HFF-Myc (cell line): ENCODE measurements at places on chromosomes 2 and 18.

GRCh38 chr2:36376319-36376765 is 20.8 kb downstream of the CRIM1 start:
- DNase-seq: no peak

- DNase-seq: no peak
Observed at GRCh38 chr18:23471486-23471885, 18.4 kb downstream of the RIOK3 start.

DNA sequence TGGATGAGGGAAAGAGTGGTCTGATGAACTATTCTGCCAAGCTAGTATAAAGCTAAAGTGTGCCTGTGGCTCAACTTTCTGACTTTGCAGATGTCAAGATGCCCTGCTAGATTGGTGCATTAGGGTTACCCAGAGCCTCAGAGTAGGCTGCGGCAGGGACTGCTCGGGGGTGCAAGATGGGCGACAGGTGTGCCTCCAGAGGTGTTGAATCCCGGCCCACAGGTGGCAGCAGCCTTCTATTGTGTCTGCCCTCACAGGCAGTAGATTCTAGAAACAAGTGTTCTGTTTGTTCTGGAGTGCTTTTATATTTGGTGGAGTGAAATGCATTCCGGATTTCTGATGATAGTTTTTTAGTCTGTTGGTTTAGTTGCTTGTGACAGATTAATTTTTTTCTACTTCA is 131.6 kb upstream of the IL1R2 start:
- no peak for DNase-seq

- DNase-seq: no peak
Observed at GRCh38 chr2:69291721-69292120, 95.3 kb downstream of the GFPT1 start.

DNA sequence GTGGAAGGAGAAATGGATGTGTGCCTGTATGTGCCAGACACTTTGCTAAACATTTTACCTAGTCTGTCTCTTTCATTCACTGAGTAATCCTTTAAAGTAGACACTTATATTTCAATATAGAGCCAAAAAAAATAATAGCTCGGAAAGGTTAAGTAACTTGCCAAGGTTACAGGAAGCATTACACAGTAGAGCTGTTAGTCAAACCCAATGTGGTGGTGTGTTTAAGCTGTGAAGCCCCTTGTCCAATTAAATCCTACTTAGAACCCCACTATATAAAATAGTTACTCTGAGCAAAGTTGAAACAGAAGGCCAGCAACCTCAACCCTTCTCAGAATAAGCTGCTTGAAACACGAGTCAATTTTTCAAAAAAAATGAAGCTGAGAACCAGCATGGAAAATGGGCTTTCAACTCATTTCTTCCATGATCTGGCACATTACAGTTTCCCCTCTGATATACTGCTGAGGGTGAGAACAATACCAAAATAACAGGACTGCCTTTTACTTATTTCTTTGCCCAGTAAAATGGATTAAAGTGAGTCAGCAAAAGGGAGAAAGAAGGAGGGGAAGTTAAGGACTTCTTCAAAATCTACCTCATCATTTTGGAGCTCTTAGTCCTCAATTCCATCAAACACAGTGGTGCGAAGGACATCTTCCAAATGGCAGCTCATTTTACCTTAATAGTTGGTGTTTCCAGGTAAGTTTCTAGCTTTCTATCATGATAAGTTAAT is 7.9 kb downstream of the RDH14 start:
- DNase-seq: no peak

DNA sequence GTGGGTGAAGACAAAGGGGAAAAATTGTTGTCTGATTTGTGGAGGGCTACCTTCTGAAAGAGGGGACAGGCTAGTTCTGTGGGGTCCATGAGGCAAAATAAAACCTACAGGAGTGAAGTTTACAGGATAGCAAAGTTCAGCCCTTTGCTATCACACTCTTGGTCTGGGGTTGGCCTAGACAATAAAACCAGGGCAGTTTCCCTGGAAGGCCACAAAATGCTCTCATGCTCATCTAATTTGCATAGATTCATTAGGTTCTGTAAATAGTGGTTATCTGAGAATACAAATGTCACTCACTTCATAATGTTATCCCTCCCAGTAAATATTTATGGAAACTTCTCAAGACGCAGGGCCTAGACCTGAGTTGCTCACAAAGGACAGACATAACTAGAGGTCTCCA is 63.6 kb downstream of the INSIG2 start:
- no peak for DNase-seq

DNA sequence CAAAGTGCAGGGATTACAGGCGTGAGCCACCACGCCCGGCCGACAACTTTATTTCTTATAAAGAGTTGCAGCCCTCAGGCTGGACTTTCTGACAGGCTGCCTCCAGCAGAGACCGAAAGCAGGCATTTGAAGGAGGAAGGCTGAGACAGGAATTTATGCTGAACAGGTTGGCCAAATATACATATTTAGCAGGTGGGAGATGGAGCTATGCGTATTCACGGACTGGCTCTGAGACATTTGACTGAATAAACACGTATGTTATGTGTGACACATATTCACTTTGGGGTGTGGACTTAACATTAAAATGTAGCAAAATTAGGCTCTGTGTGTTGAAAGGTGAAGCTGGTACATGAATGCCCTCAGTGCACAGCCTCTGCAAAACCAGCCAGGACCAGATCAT is 65.9 kb downstream of the SNTG2 start:
- DNase-seq: no peak

DNA sequence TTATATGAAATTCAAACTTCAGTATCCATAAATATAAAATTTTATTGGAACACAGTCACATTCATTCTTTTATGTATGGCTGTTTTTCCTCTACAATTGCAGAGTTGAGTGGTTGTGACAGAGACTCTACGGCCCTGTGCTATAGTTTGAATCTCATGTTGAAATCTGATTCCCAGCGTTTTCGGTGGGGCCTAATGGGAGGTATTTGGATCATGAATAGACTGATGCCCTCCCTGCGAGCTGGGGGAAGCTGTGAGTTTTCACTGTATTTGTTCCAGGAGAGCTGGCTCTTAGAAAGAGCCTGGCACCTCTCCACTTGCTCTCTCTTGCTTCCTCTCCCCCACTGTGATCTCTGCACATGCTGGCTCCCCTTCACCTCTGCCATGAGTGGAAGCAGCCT is 1.7 kb downstream of the PFN4 start:
- DNase-seq: no peak

- DNase-seq: no peak
Observed at GRCh38 chr2:132668189-132668823, 1.7 kb downstream of the LYPD1 start.

GRCh38 chr18:13239171-13239956 is 20.8 kb downstream of the LDLRAD4 start:
- DNase-seq: no peak

DNA sequence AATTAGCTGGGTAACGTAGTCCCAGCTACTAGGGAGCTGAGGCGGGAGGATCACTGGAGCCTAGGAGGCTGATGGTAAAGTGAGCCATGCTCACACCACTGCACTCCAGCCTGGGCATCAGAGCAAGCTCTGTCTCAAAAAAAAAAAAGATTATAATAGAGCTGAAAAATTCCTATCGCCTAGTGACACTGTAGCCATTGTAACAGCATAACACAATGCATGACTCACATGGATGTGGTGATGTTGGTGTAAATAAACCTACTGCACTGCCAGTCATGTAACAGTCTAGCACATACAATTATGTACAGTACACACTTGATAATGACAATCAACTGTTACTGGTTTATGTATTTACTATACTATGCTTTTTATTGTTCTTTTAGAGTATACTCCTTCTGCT is 39.6 kb downstream of the MGAT4A start:
- peak; percentile 3 for DNase-seq

GRCh38 chr18:10081492-10081891 is 167.7 kb downstream of the VAPA start:
- DNase-seq: no peak

DNA sequence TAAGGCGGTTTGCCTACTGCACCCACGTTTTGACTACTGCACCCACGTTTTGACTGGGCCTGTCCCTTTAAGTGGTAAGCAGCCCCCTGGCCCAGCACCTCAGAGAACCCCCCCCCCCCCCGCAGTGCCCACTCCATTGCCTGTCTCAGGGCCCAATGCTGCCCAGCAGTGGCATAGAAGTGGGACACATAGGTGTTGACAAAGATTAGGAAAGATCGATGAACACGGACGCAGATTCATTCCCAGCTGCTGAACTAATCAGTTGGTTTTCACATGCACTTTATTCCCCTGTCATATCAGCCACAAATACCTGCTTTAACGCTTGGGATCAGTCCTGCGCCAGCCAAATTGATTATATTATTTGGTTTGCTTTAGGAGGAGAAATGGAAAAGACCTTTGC is 268.8 kb upstream of the SKOR2 start:
- no peak for DNase-seq

- DNase-seq: no peak
Observed at GRCh38 chr18:70158992-70159717, 46.3 kb downstream of the RTTN start.

GRCh38 chr18:22831441-22831904 is 101.7 kb upstream of the RBBP8 start:
- no peak for DNase-seq

GRCh38 chr2:187982668-187983067 is 309.0 kb upstream of the GULP1 start:
- no peak for DNase-seq

DNA sequence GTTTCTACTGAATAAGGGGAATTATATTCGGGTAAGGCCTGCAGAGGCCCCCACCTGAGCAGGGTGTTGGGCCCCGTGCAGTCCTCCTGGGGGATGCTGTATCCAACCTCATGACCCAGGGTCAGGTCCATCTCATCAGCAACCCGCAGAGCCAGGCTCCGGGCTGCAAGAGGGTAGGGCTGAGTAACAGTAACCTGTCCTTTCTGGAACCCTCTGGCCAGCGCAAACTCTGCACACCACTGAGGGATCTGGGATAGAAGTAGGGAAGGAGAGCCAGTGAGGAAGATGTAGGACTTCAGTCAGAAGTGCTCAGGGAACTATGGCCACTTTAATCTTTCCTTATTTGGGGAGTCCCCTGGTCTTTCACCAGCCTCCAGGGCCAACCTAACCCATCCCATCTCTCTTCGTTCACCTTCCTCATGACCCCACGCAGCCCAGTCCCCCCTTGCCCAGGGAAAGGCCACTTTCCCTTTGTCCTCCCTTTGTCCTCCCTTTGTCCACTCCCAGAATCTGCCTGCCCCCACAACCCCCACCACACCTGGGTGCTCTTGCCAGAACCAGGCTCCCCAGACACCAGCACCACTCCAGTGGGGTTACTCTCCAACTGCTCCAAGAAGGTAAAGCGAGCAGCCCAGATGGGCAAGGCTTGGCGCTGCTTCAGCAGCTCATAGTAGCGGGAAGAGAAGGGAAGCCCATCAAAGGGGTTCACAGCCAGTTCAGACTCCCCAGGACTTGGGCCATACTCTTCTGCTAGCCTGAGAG is 895 bp downstream of the DQX1 start:
- no peak for DNase-seq

DNA sequence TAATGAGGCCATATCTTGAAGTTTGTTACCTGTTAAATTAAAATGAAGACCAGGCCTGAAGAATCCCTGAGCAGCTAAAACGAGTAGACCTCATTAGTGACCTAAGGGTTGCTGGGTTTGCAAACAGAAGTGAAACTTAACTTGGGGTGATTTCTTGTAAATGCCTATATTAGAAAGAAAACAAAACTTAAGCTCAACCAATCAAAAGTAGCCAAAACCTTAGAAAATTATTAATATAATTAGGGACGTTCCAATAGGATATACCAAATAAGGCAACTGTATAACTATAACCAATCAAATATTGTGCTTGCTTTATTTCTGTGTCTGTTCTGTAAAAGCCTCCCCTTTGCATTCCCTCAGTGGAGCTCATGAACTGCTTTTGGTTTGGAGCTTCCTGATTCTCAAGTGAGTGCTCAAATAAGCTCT is 137.9 kb upstream of the VRK2 start:
- no peak for DNase-seq

GRCh38 chr2:180678625-180678972 is 301.8 kb upstream of the UBE2E3 start:
- DNase-seq: no peak

DNA sequence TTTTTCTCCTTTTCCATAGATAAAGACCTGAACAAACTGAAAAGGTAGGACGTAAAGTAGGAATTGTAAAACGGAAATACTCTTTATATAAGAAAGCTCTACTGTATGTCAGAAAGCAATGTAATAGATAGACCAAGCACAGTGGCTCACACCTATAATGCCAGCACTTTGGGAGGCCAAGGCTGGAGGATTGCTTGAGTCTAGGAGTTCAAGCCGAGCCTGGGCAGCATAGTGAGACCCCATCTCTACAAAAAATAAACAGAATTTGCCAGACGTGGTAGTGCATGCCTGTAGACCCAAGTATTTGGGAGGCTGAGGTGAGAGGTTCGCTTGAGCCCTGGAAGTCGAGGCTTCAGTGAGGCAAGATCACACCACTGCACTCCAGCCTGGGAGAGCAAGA is 7.6 kb downstream of the ZNF397 start:
- no peak for DNase-seq

GRCh38 chr18:74257083-74257482 is 34.7 kb downstream of the CYB5A start:
- DNase-seq: no peak

GRCh38 chr2:23137166-23137565 is 247.8 kb upstream of the KLHL29 start:
- no peak for DNase-seq

GRCh38 chr18:37564711-37565100 is 892 bp downstream of the CELF4 start:
- peak; percentile 5 for DNase-seq

- DNase-seq: no peak
Observed at GRCh38 chr2:10402062-10402585, 46.0 kb downstream of the ODC1 start.

DNA sequence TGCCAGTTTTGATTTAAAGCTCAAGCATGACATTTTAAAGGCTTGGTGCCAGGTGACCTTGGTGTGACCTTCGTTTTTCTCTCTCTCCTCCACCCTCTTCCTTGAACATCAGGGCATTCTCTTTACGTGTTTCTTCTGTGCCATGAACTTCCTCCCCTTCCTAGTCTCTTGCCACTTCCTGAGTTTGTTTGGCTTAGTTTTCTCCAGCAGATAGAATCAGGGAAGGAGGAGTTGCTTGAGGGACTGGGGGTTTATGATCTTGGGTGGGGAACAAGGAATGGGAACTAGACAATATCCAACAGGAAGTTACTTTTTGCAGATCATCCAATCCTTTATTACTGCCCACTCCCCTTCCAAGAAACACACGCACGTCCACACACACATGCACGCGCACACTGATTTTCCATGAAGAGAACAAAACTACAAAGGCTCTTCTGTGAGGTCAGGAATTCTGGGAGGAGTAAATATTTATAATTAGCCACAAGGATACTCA is 210.6 kb upstream of the EPAS1 start:
- DNase-seq: no peak

- DNase-seq: no peak
Observed at GRCh38 chr2:64753399-64753798, 99.7 kb upstream of the SERTAD2 start.

DNA sequence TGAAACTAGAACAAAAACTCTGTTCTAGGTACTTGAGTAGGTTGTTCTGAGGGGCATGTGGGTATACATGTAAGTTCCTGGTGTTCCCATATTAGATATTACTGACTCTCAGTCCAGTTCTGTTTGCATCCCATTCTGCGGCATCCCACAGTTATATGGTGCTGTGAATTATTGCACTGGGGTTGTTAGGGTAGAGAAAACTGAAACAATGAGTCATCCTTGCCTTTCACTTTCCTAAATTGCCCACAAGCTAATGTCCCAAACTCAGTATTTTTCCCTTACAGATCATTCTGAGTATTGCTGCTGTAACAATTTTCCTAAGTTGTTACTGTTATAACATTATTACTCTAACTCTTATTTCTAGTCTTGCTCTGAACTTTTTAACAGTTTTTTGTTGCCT is 3.0 kb downstream of the WDR75 start:
- DNase-seq: no peak
